ENCODE measurements at places on chromosomes 7 and 10.

DNA sequence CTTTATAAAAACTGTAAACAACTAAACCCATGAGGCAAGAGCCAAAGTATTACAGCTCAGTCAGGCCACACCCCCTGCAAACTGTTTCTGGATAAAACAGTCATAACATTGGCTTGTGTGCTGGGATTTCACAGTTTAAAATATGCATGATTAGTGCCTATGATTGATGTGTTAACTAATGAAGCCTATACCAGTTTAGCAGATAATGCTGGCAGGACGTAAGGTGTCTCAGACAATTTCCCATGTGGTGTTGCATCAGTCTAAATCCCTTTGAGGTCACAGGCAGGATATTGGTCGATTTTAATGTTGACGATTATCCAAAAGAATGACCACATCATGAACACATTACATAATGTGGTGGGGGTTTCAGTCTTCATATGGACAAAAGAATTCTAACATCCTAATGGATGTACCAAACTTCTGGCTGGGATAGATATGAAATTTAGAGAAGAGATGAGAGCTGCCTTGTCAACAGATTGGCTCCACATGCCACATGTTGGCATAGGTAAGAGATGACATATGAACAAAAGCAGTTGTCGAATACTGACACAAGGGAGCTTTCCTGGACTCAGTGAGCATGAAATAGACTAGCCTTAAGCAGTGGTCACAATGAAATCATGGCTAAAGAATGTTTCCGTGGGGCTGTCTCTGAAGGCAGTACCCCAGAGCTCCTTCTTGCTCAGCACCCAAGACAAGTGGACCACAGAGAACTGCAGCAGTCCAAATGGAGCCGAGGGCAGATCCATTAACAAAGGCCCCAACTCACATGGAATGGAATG lies 445.6 kb downstream of the GFRA1 start:
- no peak for DNase-seq

GRCh38 chr10:30944005-30944404 lies 87.7 kb downstream of the ZNF438 start:
- no peak for DNase-seq

GRCh38 chr7:91264924-91265681 lies 870 bp downstream of the FZD1 start:
- no peak for DNase-seq

DNA sequence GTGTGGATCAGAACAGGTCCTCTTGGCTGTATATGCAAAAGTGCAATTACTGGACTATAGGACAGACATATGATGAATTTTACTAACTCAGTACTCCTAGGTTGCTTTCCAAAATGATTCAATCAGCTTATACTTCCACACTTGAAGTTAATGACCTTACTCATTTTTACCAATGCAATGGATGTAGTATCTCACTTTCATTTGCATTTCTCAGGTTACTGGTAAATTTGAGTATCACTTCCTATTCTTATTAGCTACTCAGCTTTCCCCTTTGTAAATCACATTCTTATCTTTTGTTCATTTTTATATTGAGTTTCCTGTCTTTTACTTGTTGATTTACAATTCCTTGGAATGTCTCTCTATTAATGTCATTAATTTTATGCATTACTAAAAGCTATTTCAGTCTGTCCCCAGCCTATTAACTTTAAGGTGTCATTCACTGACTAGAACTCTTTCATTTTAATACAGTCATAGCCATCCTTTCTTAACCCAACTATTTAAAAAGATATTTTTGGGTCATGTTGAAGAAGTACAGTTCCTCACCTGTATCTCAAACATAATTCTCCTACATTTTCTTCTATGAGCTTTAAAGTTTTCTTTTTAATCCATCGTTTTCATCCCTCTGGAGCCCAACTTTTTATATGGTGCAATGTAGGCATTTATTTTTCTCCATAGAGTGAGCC lies 88.6 kb downstream of the VIM start:
- no peak for DNase-seq

DNA sequence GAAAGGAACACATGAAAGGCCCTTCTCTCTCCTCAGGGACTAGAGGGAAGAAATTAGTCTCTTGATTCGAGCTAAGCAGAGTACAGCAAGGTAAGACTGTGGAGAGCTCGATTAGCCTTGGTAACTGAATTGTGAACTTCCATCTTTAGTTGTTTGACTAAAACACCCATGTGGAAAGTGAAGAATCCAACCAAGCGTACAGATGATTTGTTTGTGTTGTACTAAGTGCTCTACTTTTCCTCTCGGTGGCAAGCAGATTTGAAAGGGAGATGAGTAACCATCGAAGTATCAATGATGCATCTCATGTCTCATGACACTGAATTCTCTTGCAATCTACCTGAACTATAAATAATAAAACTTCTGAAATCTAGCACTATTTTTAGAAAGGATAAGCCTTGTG lies 80.7 kb downstream of the FZD1 start:
- DNase-seq = no peak

GRCh38 chr10:69780077-69780476 lies 21.6 kb upstream of the COL13A1 start:
- no peak for DNase-seq

- no peak for DNase-seq
These were observed 12.3 kb upstream of the DLD start for GRCh38 chr7:107878636-107879035.

GRCh38 chr10:34612938-34613337 lies 202.2 kb downstream of the PARD3 start:
- DNase-seq = no peak

- no peak for DNase-seq
These were observed 473.1 kb upstream of the PODXL start for GRCh38 chr7:132029369-132030085.

- no peak for DNase-seq
These were observed 116.8 kb upstream of the JCAD start for GRCh38 chr10:30176182-30176581.

DNA sequence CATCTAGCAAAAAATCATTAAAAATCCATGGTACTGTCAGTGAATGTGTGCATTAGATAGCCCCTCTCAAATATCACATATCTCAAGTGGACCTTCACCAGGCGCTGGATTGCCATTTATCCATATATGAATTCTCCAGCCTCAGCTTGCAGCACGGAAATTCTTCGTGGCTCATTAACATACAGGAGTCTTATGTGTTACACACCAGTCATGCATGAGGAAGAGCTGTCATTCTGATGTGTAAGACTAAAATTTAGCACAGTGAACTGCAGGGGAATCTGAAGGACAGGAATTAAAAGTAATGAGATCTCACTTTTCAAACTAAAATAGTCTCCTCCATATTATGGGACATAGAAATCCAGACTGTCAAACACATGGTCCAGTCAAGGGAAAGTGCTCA lies 542.4 kb upstream of the DPP6 start:
- no peak for DNase-seq

DNA sequence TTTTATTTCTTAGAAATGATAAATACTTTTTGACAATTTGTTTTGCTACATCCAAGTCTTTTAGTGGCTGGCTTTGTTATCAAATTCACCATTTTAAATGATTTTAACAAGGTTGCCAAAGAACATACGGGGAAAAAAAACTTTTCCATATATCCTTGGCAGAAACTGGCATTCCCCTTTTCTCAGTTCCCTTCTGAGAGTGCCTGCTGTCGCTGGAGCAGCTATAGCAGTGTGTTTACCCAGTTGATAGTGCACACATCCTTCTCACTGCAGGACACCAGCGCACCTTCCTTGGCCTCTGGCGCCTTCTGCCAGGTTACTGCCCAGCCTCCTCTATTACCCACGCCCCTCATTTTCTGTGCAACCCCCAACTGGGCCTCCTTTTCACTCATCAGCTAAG lies 94.1 kb downstream of the ALOX5 start:
- no peak for DNase-seq

GRCh38 chr10:93773705-93774104 lies 16.0 kb downstream of the LGI1 start:
- DNase-seq = no peak

DNA sequence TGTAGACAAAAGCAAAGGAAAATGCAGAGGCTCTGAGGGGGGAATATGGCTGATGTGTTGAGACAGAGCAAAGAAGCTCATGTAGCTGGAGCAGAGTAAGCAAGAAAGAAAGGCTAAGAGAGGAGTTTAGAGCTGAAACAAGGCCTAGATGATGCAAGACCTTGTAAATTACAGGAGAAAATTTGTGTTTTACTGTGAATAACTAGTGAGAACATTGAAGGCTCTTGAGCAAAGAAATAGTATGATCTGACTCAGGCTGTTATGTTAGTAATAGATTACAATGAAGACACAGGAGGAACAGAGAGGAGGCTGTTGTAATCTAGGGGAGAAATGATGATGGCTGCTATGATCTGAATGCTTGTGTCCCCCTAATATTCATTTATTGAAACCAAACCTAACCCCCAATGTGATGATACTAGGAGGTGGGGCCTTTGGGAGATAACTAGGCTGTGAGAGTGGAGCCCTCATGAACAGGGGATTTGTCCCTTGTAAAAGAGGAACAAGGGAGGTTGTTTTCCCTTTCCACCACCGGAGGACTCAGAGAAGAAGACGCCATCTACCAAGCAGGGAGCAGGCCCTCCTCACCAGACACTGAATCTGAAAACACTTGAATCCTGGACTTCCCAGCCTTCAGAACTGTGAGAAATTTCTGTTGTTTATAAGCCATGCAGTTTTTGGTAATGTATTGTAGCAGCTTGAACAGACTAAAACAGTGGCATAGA lies 394.9 kb downstream of the HTR7 start:
- DNase-seq = no peak

- DNase-seq = no peak
These were observed 132.2 kb upstream of the PLXNA4 start for GRCh38 chr7:132708470-132708869.

Measured in activated T-cell treated with anti-CD3 and anti-CD28 coated beads, Interleukin-2, amount 50 U/mL, for 1 hour (primary cell).